ENCODE measurements at places on chromosomes 1 and 21.

GRCh38 chr1:41540886-41541591, 56.6 kb upstream of the EDN2 start:
- peak; percentile 45 for DNase-seq

DNA sequence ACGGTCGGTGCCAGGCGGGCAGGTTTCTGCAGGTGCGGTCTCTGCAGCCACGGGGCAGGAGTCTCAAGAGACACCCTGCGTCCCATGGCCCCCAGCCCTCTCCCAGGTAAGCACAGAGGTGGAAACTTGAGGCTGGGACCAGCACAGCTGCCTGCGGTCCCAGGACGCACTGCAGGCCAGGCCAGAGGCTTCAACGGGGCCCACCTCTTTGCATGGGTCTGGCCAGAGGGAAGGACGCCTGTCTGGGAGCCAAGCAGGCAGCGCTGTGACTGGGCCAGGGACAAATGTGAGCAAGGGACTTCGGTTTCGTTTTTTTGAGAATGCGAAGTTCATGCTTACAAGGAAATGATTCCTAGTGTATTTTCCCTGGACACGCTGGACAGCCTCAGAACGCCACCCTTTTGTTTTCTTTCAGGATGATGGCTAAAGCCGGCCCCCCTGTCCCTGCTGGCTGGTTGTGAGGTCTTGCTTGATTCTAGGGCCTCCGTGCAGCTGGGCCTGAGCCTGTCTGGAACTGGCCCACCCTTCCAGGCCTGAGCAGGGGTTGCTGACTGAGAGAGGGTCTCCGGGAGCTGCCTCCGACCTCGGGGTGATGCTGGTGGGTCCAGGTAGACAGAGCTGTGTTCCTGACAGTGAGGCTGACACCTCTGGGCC, 38.3 kb downstream of the MORN1 start:
- DNase-seq, result no peak

DNA sequence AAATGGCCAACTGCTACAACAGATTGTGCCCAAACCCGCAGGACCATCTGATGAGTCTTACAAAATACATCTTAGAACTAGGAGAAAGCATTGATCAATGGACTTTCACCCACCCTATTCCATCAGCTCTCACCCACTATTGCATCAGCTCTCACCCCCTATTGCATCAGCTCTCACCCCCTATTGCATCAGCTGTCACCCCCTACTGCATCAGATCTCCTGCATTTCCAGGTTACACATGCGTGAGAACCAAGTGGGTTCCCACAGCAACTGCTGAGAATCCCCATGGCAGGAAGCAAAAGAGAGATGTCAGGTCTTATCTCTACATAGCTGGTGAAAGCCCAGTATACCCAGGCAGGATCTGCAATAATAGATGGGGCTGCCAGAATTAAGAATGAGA, 533.5 kb downstream of the LTN1 start:
- DNase-seq, result no peak

- DNase-seq, result no peak
These were observed 321.0 kb upstream of the LRRC7 start for GRCh38 chr1:69246710-69247109.

- DNase-seq, result no peak
These were observed 652.4 kb downstream of the PLPP3 start for GRCh38 chr1:55926906-55927471.

DNA sequence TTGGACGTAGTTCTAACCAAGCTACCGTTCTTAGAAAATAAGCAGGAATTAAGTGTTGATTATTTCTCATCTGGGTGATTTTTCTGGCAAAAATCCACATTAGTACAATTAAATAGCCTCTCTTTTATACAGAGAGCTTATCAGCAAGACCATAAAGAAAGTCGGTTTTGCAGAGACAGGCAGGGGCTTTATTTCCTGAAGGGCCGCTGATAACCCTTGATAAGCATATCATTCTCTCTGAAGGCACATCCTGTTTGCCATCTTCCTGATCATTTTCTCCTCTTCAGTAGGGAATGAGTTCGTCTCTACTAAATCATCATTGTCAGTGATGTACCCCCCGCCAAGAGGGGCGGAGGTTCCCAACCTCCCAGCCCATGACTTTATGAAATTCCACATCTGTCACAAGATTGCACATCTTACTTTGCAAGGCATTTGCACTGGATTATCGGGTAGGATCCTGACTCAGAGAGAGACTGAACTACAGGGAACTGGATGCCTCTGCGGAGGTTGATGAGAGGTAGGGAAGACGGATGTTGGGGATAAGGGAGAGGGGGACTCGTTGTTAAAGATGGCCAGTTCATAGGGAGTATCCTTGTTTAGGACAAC, 115.7 kb downstream of the KCNJ6 start:
- no peak for DNase-seq

DNA sequence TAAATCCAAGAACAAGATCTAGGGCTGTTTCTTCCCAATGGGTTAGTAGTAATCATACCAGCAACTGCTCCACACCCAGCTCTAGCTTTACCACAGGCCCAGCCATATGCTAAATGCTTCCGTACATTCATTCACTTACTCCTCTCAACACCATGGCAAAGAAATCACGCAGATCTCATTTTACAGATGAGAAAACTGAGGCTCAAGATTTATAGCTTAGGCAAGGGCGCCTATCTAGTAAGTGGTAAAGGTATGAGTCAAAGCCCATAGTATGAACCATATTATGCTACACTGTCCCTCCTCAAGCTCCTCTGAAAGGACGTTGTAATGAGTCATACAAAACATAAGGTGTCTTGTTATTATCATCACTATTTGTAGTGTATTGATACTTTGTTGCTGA, 82.2 kb downstream of the NIBAN1 start:
- no peak for DNase-seq

- DNase-seq, result peak; percentile 75
These were observed 1.2 kb upstream of the KIRREL1 start for GRCh38 chr1:157992031-157992832.

GRCh38 chr1:213969958-213970555, 17.7 kb upstream of the PROX1 start:
- no peak for DNase-seq

DNA sequence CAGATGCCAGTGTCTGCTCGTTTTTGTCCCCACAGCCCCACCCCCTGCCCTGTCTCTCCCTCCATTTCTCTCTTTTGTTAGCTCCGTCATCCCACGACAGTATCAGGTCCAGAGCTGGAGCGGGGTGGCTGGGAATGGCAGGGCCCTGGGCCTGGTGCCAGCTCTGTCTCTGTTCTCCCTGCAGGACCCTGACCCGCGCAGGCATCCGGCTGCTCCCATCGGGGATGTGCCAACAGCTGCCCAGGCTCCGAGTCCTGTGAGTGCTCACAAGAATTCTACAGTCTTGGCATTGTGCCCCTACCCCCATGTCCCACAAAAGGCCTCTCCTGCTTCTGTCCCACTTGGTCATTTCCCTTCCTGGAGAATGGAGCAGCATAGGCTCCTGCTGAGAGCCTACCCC, 37.4 kb downstream of the UBE2T start:
- no peak for DNase-seq

DNA sequence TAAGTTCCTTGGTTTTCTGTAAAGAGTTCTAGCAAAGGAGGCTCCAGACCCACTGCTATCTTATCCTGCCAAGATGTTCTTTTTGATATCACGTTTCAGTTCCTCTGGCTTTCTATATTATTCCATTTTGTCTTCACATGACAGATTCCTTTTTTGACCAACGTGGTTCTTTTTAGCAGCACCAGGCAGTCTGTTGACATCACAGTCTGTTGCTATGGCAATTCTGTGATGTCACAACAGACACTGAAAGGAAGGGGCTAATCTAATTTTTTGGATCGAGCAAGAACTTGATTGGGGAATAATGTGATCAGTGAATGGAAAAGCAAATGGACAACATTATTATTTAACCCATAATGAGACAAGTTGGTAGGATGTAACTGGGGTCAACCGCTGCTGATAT, 64.5 kb upstream of the GOLT1A start:
- DNase-seq, result peak; percentile 82

DNA sequence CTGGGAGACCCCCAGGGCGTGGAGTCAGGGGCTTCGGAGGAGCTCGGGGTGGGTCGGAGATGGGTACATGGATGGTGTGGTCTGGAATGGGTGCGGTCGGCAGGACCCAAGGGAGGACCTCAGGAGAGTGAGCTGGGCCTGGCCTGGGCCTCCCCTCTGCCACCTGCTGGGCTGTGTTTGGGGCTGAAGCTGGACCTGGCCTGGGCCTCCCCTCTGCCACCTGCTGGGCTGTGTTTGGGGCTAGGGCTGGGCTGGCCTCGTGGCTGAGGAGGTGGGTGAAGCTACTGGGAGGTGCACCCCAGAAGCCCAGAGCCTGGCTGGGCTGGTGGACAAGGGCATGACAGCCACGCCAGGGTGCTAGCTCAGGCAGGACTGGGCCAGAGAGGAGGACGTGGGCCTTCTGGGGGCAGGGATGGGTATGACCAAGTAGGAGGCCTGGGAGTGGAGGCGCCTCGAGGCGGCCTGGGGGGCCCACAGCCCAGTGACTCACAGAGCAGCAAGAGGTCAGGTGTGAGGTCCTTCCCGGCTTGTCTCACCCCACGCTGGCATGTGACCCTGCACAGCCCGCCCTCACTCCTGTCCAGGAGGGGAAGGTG, 14.5 kb downstream of the SAMD11 start:
- no peak for DNase-seq

GRCh38 chr1:160260406-160261382, 1.7 kb downstream of the DCAF8 start:
- no peak for DNase-seq

GRCh38 chr1:181135437-181135731, 46.9 kb downstream of the IER5 start:
- DNase-seq, result peak; percentile 32

GRCh38 chr1:2003541-2004131, at the start of gene CFAP74:
Gene CFAP74, minus strand, starts transcription at chr1:2003786. Its CDS starts 12,830 bp downstream, at chr1:1990956.
- peak; percentile 79 for DNase-seq

GRCh38 chr1:231629132-231629531, 2.5 kb downstream of the DISC1 start:
- DNase-seq, result peak; percentile 57
